Spleen (tissue), 13 donors: ENCODE measurements at places on chromosomes 16 and 17. TPM values are rescaled to one million over a fixed set of nuclear protein-coding genes. Genes with fewer than 3 reads are reported as not detected.
A peak's percentile ranks its signal among the peaks of the same experiment; 100 is the strongest.

The TOX3 gene
- 0.11 TPM for polyA plus RNA-seq

The P4HB gene
- 161 TPM for polyA plus RNA-seq

The PLD6 gene
- polyA plus RNA-seq: 3.9 TPM

DNA sequence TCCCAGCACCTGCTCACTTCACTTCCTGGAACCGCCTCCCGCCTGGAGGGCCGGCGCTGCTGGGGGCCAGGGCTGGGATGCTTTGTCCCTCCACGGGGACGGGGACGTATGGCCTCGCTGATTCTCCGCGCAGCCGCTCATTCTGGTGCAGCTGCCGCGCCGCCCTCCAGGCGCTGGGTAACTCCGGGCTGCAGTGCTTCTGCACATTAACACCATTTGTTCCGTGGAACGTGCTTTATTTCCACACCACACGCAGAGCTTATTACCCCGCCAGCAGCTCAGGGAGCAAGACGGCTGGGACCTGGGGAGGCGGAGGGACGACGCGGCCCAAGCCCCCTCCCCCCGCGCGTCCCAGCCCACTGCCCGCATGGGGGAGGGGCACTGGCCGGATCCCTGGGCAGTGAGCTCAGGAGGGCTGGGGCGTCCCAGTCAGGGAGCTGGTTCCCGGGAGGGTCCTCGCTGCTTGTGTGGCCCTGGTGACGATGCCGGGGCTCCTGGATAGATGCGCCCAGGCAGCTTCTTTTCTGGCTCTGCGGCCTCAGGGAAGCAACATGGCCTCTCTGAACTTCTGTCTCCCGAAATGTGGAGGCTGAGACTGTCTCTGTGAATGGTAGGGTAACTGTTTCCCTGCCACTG, 45.4 kb upstream of the ACSF3 start:
- peak; percentile 69 for DNase-seq

DNA sequence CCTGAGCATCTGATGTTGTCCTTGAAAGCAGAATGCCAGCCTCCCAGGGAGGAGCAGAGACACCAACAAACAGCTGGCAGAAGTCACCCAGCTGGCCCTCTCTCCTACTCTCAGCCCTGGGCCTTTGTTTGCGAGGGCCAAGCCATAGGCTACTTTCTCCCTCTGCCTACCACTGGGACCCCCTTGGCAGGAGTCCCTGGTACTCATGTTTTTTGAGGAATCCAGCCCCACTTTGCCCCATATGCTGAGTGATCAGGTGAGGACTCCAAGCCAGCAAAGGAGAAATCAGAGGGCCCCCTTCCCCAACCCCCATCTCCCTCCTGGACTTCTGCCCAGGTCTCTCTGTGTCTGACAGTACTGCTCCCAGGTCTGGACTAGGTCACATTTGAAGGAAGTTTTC, 121.9 kb downstream of the USP31 start:
- DNase-seq: no peak

DNA sequence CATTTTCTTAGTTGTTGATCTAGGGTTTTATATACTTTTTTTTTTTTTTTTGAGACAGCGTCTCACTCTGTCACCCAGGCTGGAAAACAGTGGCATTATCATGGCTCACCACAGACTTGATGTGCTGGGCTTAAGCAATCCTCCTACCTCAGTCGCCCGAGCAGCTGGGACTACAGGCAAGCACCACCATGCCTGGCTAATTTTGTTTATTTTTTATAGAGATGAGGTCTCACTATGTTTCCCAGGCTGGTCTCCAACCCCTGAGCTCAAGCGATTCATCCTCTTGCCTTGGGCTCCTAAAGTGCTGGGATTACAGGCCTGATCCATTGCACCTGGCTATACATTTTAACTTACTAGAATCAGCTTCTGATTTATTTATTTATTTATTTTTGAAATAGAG, 34.2 kb upstream of the ATP2A3 start:
- peak; percentile 22 for DNase-seq

DNA sequence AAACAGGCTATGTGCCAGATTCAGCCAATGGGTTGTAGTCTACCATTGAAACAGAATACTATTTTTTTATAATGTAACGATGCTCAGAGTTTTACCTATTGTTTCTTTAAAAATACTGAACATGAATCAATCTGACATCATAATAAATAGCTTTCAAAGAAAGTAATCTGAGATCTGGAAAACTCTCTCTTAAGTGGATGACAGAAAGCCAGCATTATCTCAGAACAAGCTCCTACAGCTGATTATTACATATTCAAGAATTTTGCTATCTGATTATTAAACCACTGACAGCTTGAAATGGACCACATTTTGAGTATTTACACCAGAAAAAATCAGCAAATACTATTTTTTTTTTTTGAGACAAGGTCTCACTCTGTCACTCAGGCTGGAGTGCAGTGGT, 484.2 kb upstream of the SOX9 start:
- DNase-seq: no peak

- no peak for DNase-seq
Measured at GRCh38 chr17:42577140-42577531, 393 bp downstream of the PSMC3IP start.
